ENCODE measurements at places on chromosomes 7 and 10.

- DNase-seq: no peak
Observed at GRCh38 chr7:129367349-129367699, 66.9 kb upstream of the STRIP2 start.

- no peak for DNase-seq
Observed at GRCh38 chr10:78082636-78083035, 49.0 kb downstream of the RPS24 start.

GRCh38 chr7:87510411-87510875 lies 35.0 kb upstream of the ABCB4 start:
- no peak for DNase-seq

DNA sequence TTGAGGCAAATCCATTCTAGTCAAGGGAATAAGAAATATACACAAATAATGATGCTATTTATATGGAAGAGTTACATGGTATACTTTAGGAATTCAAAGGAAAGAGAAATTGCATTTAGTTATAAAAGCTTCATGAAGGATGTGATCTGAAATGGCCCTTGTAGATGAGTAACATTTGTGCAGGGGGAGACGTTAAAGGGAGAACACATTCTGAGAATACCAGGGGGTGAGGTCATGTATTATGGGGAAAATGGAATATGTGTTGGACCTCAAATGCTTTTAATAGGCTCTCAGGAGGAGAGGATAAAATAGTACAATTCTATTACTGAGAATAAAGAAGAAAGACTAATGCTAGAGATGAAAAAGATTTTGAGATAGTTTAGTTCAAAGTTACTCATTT lies 122.5 kb upstream of the NOBOX start:
- no peak for DNase-seq

DNA sequence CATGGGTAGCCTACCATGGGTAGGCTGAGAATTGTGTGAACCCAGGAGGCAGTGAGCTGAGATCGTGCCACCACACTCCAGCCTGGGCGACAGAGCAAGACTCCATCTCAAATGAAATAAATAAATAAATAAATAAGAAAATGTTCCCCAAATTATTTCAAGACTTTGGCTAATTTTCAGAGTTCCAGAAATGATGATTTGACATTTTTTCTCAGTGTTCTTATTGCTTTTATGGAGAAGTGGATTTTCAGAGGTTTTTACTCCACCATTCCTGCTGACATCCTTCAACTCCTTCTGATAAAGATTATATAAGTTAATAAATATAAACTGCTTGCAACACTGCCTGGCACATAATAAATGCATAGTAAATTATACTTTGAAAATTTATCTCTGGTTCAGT lies 80.4 kb upstream of the PRKCQ start:
- no peak for DNase-seq

- no peak for DNase-seq
Observed at GRCh38 chr7:47317487-47317886, 264.4 kb downstream of the TNS3 start.

- no peak for DNase-seq
Observed at GRCh38 chr7:123999703-124000102, 33.2 kb downstream of the TMEM229A start.

DNA sequence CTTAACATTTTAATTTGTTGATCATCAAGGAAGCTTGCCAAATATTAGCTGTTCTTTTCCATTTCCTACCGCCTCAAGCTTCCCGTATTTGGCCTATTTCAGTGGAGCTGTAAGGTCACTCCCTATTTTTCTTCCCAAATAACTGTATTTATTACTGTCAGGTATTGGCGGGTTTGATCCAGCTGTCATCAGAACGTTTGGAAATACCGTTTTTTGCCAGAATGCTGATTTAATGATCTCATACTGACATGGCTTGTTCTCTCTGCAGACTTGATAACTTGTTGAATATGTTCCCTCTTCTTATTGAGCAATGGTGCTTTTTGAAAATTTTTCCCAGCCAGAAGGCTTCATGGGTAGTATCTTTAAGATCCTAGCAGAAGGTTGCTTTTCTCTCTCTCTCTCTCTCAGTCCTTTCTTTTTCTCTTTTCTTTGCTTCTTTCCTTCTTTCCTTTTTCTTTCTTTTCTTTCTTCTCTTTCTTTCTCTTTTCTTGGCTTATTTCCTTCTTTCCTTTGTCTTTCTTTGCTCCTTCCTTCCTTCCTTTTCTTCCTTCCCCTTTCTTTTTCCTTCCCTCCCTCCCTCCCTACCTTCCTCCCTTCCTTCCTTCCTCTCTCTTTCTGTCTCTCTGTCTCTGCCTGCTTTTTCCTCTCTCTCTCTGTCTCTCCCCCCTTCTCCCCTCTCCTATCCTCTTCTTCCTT lies 42.1 kb downstream of the CUX1 start:
- DNase-seq: no peak

GRCh38 chr7:6271694-6272440 lies 557 bp downstream of the CYTH3 start:
- DNase-seq: no peak

- DNase-seq: no peak
Observed at GRCh38 chr7:111775206-111775605, 212.9 kb upstream of the IMMP2L start.

DNA sequence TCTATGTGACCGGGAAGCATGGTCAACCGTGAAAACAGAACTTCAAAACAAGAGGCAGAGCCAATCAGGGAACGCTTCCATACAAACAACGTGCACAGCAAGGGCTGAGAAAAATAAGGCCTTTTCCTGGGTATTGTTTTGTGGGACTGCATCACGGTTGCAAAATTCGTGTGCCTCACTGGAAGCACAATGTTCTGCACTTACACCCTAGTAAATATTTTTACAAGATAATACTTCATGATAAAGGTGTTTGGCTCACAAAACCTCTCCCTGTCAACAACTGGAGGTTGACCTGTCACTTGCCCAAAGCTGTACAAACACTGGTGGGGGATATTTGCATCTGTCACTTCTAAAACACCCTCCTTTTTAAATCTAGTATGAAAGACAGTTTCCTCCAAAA lies 37.0 kb downstream of the KLF6 start:
- DNase-seq: no peak

- no peak for DNase-seq
Observed at GRCh38 chr7:46916581-46916980, 665.3 kb downstream of the TNS3 start.

- no peak for DNase-seq
Observed at GRCh38 chr7:103048833-103049232, 25.8 kb downstream of the FBXL13 start.

- no peak for DNase-seq
Observed at GRCh38 chr7:99648843-99649242, 31.0 kb downstream of the CYP3A5 start.

DNA sequence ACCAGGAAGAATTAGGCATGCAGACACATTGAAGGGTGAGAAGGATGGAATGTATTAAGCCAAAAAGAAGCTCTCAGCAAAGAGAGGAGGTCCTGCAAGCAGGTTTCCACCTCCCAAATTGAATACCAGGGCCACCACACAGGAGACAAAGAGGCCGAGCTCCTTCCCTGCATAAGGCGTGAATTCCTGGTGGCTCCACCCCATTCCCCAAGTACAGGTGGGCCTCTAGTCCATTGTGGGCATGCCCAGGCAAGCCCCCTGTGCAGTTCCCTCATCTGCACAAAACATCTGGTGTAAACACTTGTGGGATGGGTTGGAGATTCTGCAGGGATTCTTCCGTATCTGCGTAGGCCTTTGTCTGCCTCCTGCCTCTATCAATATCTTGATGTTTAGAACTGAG lies 817.5 kb downstream of the NRG3 start:
- DNase-seq: no peak

GRCh38 chr7:33887266-33887975 lies 17.9 kb upstream of the BMPER start:
- DNase-seq: no peak

GRCh38 chr10:72342911-72343310 lies 11.8 kb downstream of the DNAJB12 start:
- DNase-seq: no peak

DNA sequence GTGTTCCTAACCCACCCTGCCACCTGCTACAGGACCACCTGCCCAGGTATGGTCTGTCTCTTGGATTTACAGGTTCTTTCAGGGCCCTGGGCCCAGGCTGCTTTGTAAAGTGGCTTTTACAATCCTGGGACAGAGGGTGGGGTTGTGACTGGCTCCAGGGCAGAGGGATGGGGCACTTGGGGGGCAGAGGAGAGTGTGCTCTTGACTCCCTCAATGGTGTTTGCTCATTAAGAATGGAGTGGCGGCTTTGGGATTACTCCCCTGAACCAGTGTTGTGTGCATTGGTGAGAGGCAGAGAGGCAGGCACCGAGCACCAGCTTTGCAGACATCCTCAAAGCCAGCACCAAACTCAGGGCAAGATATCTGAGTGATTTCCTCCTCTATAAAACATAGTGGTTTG lies 43.5 kb downstream of the VWA2 start:
- DNase-seq: no peak

DNA sequence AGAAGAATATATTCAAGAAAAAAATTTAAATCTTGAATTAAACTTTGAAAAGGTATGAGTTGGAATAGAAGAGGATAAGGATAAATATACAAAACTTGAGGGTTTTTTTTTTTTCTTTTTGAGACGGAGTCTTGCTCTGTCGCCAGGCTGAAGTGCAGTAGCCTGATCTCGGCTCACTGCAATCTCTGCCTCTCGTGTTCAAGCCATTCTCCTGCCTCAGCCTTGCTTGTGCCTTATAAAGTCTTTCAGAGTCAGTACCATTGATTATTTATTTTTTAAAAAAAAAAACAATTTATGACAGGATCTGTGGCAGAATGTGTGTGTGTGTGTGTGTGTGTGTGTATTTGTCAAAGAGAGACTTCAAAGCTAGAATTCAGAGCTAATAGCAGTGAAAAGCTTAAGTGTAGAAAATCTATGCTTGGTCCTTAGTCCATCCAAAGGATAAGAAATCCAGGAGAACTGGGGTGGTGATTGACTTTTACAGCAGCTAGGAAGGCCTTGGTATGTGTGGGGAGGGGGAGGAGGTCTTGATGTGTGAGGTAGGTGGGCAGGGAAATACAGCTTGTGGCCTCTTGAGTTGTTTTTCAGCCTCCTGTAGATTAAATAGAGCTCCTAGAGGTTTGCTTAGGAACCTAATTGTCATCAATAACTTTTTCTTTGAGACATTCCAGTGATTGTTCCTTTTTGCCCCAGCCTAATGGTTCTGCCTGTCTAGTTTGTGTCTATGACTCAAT lies 2.4 kb downstream of the HECTD2 start:
- no peak for DNase-seq

GRCh38 chr10:78776756-78777155 lies 292.0 kb upstream of the ZMIZ1 start:
- DNase-seq: no peak

GRCh38 chr7:134593530-134594392 lies 44.9 kb downstream of the AKR1B15 start:
- no peak for DNase-seq

DNA sequence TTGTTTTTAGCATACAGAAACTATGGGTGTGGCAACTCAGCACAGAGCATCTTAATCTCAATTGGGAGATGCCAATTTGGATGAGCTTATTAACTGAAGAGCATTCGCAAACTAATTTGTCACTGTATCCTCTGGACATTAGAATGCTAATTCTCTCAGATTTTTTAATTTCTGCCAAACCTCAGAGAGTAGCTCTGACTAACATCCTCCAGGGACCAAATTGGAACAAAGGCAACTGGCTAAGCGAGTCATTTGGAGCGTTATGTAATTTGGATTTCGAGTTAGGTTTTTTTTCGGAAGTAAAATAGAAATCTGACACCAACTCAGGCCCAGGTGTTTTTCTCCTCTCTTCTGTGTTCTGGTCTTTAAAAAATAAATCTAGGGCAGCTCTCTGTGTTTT lies 201.9 kb downstream of the BMPER start:
- no peak for DNase-seq
